ENCODE measurements at places on chromosomes 4 and X. TPM values are rescaled to one million over a fixed set of nuclear protein-coding genes. Genes with fewer than 3 reads are reported as not detected.

GRCh38 chrX:130174045-130174704 lies 2.4 kb downstream of the RAB33A start:
- peaks cover 38% of the 10 kb centered on the region for H3K4me1 ChIP-seq
- no peak overlapping the region for H3K4me3 ChIP-seq
- H3K27me3 ChIP-seq = no peaks in the 10 kb centered on the region

DNA sequence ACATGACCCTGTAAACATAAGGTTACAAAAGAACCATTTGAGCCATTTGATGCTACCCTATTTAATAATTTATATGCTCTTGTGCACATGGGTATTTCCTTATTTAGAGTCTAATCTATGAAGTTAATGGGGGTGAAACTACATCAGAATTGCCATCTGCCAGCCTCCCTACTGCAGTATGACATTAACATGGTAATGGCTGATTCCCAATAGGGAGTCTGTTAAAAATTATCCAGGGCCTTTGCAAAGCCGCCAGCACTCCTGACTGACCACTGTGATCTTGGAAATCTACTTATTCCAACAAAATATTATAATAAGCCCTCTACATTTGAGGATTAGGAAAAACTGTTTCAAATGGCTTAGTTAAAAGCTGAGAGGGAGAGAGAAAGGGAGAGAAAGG lies 153.7 kb downstream of the CLCN4 start:
- H3K4me1 ChIP-seq = no peaks in the 10 kb centered on the region
- no peaks in the 10 kb centered on the region for H3K36me3 ChIP-seq
- DNase-seq = no peak
- H3K27me3 ChIP-seq = no peaks in the 10 kb centered on the region
- H3K4me3 ChIP-seq = no peak overlapping the region

GRCh38 chr4:102779204-102779603 lies 18.4 kb upstream of the MANBA start:
- no peak for DNase-seq
- peak overlapping the region; percentile 5 for H3K27ac ChIP-seq
- no peaks in the 10 kb centered on the region for H3K27me3 ChIP-seq
- no peaks in the 10 kb centered on the region for H3K36me3 ChIP-seq
- no peaks in the 10 kb centered on the region for H3K4me1 ChIP-seq
- no peak overlapping the region for H3K4me3 ChIP-seq

GRCh38 chrX:24494647-24495075 lies 29.6 kb downstream of the PDK3 start:
- no peak for DNase-seq
- peak overlapping the region; percentile 31 for H3K27ac ChIP-seq
- H3K4me3 ChIP-seq = no peak overlapping the region
- no peaks in the 10 kb centered on the region for H3K36me3 ChIP-seq

DNA sequence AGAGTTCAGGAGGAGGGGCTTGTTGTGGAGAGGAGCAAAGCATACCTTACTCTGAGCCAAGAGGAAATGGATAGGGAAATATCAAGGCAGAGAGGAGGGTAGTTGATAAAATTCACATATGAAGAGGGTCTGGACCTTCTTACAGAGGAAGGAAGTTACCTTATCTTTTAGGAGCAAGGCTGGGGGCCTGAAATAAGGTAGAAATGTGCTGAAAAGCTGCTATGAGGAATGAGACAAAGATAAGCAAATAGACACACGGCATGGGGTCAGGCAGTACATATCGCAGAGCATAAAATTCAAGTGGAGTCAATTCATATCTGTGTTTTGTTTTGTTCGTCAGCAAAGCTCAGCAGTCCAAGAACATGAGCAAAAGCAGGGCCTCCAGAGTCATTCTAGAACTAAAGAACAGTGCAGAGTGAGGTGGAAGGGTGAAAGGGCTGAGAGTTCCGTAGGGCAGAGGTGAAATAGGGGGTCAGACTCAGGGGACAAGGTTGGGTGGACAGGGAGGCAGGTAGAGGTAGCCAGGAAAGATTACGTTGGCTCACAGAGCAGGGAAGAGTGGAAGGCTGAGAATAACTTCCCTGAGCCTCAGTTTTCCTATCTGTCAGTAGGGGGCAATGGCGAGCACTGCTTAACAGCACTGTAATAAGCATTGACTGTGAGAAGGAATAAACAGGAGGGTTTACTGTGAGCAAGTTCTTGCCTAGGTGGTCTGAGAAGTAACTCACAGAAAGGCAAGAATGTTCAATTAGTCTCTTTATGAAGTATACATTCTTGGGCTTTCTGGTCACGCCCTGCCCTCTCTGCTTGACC lies 9.2 kb downstream of the VSIG4 start:
- no peak overlapping the region for H3K27ac ChIP-seq
- no peaks in the 10 kb centered on the region for H3K27me3 ChIP-seq
- no peaks in the 10 kb centered on the region for H3K4me1 ChIP-seq

- peaks cover 5% of the 10 kb centered on the region for H3K4me1 ChIP-seq
- peaks cover 100% of the 10 kb centered on the region for H3K36me3 ChIP-seq
- no peak overlapping the region for H3K27ac ChIP-seq
- no peaks in the 10 kb centered on the region for H3K27me3 ChIP-seq
Observed at GRCh38 chr4:766559-767283, 59.2 kb downstream of the CPLX1 start.

GRCh38 chr4:16110661-16111290 lies 27.0 kb upstream of the PROM1 start:
- no peaks in the 10 kb centered on the region for H3K36me3 ChIP-seq
- no peak overlapping the region for H3K27ac ChIP-seq
- no peaks in the 10 kb centered on the region for H3K27me3 ChIP-seq
- no peak overlapping the region for H3K4me3 ChIP-seq
- no peaks in the 10 kb centered on the region for H3K4me1 ChIP-seq

- H3K27me3 ChIP-seq = no peaks in the 10 kb centered on the region
- H3K27ac ChIP-seq = no peak overlapping the region
- DNase-seq = no peak
- H3K4me3 ChIP-seq = no peak overlapping the region
- no peaks in the 10 kb centered on the region for H3K4me1 ChIP-seq
- no peaks in the 10 kb centered on the region for H3K36me3 ChIP-seq
Observed at GRCh38 chr4:45368832-45369231, 642.5 kb upstream of the GNPDA2 start.

DNA sequence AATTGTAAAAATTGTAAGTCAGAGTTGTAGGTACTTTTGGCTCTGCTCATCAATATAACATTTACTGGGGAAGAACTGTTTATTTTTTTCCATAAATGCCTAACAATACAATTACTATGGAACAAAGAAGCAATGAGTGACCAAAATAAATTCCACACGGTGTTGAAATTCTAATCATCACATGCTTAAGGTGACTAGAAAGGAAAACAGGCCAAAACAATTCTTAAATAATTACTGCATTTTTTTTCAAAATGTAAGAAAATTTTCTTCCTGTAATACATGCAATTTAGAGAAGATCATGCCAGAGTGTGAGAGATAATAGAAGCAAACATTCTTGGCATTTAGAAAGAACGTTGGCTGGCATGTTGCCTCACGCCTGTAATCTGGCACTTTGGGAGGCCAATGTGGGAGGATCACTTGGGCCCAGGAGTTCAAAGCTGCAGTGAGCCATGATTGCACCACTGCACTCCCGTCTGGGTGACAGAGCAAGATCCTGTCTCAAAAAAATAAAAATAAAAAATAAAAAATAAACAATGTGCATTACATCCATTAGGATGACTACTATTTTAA lies 22.5 kb downstream of the C4orf46 start:
- H3K4me3 ChIP-seq = no peak overlapping the region
- H3K4me1 ChIP-seq = no peaks in the 10 kb centered on the region
- no peaks in the 10 kb centered on the region for H3K27me3 ChIP-seq

The UBQLN2 gene
- 13.0 TPM for total RNA-seq

The SLC2A9 gene
- 2.3 TPM for total RNA-seq

The FAM53A gene
- total RNA-seq = not detected

The TRIM2 gene
- 96.2 TPM for total RNA-seq
